Activated CD4-positive, CD25-positive, alpha-beta regulatory T cell treated with anti-CD3 and anti-CD28 coated beads, Interleukin-2, amount 50 U/mL, for 72 hours (primary cell): ENCODE measurements at places on chromosomes 16 and 17.

DNA sequence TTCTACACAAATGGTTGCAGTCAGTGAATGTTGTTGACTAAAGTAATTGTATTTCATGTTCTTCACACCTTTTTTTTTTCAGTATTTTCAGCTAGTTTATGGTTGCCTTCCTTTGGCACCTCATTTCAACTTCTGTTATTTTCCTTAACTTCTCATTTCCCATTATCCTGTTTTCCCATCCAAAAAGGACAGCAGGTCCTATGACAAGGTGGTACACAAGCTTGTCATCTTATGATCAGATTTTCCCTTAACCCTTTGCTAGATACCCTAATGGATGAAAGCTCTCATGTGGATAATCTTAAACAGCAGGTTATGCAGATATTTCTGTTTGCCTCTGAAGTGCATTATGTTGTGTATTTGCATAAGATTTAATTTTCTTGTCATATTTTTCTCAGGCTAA is 7.1 kb upstream of the ASIC2 start:
- no peak for DNase-seq

GRCh38 chr17:862582-862981 is 80.4 kb downstream of the MRM3 start:
- DNase-seq: no peak

DNA sequence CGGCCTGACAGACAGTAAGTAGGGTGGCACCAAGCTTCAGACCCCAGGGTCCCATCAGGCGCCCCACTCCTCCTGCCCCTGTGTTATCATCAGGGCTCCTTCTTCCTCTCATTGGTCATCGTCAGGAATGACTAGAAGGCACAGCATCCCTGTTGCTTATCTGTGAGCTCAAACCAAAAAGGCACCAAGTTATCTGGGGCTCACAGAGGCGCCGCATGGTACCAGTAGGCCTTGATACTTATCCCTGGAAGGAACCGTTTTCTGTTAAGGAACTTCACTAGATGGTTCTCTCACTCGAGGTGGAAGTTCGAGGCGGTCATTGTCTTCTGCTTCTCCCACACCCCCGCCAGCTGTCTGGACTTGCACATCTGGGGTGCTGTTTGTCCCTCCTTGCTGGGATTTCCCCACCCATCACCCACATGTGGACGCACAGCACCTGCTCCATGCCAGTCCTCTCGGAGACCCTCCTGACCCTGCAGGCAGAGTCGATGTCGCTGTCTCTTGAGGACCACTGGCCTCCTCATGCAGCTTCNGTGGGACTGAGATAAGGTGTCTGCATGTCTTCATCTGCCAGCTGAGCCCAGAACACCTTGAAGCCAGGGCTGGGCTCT is 52.1 kb downstream of the METRNL start:
- no peak for DNase-seq

DNA sequence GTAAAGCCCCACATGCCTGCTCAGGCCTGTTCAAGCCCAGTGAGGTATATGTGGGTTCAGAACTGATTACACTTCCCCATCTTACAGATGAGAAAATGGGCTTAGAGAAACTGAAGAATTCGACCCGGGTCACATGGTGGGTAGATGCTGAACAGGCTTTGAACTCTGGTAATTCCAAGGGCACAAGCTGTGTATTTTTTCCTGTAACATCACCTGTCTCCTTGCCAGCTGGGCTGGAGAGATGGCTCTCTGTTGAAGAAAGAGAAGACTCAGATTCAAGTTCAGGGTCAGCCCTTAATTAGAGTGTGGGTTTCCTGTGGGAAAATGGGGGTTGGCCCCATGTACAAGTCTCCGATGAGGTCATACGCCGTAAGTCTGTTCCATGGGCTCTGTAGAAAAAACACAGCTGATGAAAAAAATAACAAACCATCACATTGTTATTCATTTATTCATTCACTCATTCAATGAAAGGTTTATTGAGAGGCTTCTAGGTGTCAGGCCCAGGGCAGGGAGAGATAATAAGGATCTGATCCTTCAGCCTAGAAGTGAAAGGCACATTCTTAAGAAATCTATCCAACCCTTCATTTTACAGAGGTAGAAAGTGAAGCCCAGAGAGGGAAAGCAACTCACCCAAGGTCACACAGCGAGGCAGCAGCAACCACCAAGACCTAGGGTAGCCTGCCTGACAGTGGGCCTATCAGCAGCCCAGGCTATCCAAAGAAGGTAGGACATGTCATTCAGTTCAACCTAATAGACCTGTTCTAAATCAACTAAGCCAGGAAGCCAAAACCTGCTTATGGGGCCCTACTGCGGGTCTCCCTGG is 482.8 kb downstream of the SOX9 start:
- DNase-seq: no peak

DNA sequence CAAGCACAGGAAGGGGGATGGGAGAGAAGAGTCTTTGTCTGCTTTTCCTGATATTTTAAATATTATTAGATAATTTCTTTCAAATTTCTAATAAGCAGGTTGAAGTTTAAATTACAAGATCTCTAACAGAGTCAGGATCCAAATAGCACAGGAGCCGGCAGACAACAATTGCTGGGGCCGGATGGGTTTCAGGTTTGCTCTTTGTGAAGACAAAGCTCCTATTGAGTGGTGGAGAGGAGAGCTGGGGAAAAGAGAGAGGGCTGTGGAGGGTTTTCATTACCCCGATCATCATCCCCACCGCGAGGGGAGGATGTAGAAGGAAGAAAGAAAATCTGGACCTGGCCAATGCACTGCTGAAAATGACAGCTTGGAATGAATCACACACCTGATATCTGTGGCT is 197.3 kb downstream of the SOX9 start:
- no peak for DNase-seq

- no peak for DNase-seq
Measured at GRCh38 chr17:47785538-47786123, 36.0 kb downstream of the OSBPL7 start.

DNA sequence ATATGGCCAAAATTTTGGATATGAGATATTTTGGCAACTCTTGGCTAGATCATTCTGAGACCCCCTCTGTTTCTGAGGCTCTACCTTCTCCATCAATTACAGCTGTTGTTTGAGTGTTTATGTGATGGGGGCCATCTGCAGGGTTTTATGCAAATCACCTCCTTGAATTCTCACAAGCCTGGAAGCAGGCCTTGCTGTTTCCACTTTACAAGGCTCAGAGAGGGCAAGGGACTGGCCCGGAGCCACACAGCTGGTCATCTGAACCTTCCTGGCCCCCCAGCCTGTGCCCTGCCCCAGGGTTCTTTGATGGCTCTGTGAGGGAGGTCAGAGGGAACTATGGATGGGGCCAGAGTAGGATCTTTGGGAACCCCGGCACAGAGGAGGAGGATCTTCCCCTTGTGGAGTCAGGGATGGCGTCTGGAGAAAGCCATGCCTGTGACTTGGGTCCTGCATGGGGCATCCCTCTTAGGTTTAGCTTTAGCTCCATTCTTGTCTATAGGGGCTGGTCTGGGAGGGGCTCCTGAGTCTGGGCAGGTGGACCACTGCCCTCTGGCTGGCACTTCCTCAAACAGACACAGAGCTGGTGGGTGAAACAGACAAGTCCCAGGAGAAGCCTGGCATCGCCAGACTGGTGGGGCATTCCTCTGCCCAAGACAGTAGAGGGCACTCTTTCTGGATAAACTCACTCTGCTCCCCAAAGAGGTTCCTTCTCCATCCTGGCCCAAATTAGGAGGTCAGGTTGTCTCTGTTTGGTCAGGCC is 26.2 kb downstream of the IL21R start:
- peak; percentile 27 for DNase-seq

- peak; percentile 69 for DNase-seq
Measured at GRCh38 chr17:4948931-4949320, 596 bp upstream of the PFN1 start.

DNA sequence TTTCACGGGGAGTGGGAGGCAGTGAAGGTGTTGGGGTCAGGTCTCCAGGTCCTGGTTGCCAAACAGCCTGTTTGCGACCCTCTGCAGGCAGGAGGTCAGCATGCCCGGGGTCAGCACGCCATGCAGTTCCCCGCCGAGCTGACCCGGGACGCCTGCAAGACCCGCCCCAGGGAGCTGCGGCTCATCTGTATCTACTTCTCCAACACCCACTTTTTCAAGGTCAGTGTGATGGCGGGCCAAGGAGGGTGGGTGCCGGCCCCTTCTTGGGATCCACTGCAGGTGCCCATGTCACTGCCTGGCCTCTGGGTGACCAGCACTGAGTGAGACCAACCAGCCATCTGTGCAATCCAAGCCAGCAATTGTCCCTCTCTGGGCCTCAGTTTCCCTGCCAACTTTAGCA is 21.3 kb downstream of the ADGRG5 start:
- no peak for DNase-seq

DNA sequence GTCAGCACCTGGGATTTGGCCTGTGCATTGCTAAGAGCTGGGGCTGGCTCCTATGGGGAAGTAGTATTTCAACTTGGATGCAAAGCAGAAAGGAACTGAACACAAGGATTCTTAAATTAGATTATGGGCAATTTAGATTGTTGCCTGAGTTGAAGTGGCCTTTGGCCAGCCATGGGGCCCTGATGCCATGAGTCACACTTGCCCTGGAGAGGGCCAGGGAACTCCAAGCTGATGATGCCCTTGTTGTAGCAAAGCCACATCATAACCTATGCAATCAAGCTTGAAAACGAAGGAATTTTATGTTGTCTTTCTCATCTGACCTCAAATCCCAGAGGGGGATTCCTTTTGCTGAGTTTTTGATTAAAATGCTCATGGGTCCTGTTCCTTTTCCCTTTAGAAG is 3.9 kb upstream of the SPATA32 start:
- DNase-seq: no peak

- DNase-seq: no peak
Measured at GRCh38 chr17:36885153-36885735, 52.0 kb upstream of the LHX1 start.

DNA sequence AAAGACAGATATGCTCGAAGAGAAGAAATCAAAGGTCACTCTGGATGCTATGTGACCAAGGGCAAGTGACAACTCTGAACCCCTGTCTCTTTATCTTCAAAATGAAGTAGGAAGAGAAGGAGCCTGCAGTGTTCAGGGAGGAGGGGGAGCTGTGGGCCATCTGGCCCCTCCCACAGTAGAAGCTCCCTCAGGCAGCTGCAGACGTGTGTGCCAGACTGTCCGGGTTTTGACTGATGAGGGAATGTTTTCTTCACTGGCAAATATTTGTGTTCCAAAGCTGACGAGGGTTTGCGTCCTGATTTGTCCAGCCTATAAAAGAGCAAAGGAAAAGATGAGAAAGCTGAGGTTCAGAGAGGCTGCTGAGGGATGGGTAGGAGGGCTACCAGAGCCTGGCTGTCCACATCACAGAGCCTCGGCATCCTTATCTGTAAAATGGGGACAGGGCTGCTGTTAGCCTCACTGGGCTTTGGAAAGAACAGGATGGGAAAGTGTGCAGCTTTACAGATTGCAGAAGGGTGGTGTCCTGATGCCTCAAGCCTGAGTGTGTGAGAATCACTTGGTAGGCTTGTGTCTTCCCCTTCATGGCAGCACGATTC is 1.8 kb upstream of the GINS2 start:
- no peak for DNase-seq

- no peak for DNase-seq
Measured at GRCh38 chr17:915538-916201, 63.9 kb downstream of the NXN start.

DNA sequence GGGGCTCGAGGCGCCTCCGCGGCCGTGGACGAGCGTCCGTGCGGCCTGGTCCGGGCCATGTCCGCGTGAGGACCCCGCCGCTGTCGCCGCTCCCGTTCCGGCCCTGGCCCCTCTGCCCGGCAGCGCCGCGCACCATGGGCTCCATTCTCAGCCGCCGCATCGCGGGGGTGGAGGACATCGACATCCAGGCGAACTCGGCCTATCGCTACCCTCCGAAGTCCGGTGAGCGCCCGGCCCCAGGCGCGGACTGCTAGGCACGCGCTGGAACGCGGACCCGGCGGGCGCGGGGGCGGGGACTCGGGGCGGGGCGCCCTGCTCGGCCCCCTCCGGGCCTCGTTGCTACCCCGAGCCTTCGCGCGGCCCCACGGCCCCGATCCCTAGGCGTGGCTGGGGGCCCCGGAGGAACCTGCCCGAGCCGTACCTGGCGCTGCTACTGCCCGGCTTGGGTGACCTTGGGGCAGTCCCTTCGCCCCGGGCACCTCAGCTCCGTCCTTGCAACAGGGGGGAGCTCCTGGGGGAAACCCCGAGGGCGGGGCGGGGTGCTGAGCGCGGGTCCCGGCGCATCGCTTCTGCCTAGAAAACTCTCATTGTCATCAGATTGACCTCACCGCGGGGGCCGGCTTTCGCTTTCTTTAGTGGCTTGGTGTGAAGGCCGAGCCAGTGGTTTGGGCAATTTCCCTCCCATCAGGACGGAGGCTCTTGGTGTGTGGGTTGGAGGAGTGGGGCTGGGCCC is 367 bp downstream of the MGRN1 start:
- peak; percentile 81 for DNase-seq
